HT-29 (cell line): ENCODE measurements at places on chromosomes 13 and 19.

DNA sequence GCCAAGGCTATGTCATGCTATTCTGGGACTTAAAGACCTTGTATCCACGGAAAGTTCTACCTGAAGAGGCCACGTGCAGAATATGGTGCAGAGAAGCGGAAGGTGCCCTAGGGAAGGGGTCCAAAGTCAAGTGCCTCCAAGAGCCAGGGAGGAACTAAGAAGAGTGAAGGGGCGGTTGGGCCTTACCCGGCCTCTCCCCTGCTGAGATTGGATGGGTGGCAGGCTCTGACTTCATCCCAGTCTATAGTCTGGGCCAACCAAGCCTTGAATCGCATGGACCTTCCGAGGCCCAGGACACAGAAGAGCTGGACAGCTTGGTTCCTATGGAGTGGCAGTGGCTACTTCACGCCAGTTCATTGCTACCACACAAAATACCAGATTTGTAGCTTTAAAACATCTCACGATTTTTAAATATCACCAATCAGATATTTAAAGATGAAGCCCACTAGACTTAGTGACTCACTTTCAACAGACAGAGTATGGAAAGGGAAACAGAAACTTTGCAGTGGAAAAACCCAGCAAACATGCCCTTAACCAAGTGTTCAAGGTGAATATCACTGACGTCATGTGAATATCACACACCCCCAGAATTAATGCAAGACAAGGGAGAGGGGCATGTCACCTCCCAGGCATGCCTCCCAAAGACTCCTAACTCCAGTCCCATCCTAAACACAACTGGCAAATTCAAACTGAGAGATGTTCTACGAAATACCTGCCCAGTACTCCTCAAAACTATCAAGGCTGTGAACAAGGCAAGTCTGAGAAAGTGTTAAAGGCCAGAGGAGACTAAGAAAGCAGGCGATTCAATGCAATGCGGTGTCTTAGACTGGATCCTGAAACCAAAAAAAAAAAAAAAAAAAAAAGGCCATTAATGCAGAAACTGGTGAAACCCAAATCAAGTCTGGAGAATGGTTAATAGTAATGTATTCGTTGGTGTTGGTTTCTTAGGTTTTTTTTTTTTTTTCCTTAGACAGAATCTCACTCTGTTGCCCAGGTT lies 10.2 kb downstream of the C19orf12 start:
- DNase-seq = no peak

GRCh38 chr19:31015778-31016177 lies 333.5 kb downstream of the TSHZ3 start:
- DNase-seq = no peak

- DNase-seq = no peak
These were observed 14.4 kb downstream of the PAK4 start for GRCh38 chr19:39139971-39140453.

- DNase-seq = no peak
These were observed 69.6 kb downstream of the RYR1 start for GRCh38 chr19:38503077-38503410.

- peak; percentile 36 for DNase-seq
These were observed 51.1 kb downstream of the HS6ST3 start for GRCh38 chr13:96141032-96141431.

DNA sequence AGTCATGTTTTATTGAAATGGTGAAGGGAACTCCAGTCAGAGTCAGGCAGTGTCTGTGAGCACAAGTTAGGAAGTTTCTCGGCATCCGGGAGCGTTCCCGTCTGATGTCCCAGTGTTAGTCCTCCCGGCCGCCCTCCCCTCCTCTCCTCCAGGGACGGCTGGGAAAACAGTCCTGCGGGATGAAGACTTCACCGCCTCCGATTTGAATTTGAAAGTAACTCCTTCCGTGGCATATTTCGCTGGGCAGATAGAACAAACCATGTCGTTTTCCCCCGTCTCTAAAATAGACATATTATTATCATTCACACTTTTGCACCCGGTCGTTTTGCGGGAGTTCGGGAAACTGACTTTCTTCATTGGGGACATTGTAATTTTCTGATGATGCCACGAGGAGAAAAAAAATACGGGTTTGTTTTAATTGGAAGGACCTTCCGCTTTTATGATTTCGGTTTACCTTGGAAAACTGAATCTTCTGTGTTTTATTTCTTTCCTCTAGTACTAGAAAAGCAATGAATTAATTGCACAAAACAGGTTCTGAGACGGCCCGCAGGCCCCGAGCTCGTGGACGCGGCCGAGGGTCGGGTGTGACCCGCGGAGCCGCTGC lies 76.6 kb downstream of the ZIC5 start:
- DNase-seq = no peak

- DNase-seq = no peak
These were observed 1.3 kb upstream of the C3 start for GRCh38 chr19:6721773-6722172.

DNA sequence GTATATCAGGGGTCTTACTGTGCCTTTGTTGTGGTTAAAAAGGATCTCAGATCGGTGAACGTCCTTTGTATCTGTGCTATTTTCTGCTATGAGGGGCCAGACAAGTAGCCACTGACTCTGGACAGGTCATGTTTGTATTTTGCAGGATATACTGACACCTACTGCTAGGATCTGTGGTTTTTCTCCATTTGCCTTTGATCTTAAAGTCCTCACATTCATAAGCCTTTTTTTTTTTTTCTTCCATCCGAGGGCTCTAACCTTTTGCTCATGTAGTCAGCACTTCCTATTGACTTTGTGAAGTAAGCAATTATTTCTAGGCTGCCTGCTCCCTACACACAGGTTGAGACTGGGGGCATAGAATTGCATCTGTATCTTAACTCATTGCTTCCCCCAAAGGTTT lies 106.2 kb downstream of the SLITRK5 start:
- peak; percentile 11 for DNase-seq

GRCh38 chr13:77749344-77749880 lies 51.9 kb downstream of the SLAIN1 start:
- no peak for DNase-seq

DNA sequence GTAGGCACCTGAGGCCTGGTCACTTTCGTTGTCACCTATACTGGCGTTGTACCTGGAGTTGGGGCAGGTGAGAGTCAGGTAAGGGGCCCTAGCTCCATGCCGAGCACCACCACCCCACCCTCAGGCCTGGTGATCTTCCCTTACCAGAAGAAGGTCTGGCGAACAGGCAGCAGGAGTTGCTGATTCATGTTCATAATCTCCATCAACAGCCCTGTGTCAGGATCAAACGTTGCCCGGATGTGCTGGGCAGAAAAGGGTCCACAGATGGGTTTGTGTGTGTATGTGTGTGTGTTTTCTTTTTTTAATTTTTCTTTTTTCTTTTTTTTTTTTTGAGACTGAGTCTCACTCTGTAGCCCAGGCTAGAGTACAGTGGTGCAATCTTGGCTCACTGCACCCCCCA lies 14.3 kb downstream of the MAN2B1 start:
- no peak for DNase-seq

- no peak for DNase-seq
These were observed 85.4 kb downstream of the FRY start for GRCh38 chr13:32117001-32117400.
